NCI-H226 (cell line): ENCODE measurements at places on chromosomes 1 and 21.

DNA sequence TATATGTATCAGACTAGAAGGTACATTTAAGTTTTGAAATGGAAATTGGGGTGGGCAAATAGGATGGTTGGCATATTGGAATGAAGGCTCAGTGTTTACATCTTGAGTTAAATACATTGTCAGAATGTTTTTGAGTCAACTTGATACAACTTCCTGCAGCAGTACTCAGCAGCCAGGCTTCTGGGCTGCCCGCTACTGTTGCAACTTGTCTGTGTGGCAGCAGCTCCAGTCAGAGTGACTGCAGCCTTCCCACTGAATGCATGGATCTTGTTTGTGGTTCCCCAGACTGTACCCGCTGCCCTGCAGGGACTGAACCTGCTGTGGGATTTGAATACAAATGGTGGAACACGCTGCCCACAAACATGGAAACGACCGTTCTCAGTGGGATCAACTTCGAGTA lies 24.9 kb upstream of the SARS1 start:
- no peak for DNase-seq

- no peak for DNase-seq
These were observed 7.3 kb upstream of the S100A3 start for GRCh38 chr1:153556348-153556747.

GRCh38 chr21:34728479-34728878 lies 59.7 kb downstream of the CLIC6 start:
- DNase-seq, result no peak

GRCh38 chr1:185017338-185017737 lies 28.0 kb upstream of the RNF2 start:
- peak; percentile 84 for DNase-seq

DNA sequence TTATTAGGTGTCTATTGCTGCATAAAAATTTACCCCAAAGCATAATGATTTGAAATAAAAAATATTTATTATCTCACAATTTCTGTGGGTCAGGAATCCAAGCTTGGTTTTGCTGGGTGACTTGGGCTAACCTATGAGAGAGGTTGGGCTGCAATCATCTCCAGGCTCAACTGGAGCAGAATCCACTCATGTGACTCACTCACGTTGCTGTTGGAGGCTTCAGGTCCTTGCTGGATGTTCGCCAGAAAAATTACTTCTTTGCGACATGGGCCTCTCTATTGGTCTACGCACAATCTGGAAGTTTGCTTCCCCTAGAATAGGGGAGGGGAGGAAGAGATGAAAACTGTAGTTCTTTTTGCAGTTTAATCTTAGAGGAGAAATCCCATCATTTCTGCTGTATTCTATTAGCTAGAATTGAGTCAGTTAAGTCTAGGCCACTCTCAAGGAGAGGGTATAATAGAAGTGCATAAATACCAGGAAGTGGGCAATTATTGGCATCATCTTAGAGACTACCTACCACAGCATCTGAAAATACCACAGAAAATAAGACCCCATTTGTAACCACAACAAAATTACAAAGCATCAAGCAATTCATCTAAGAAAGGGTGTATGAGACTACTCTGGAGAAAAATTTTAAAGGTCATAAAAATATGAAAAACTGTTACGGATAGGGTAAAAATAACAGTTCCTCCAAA lies 5.7 kb upstream of the FASLG start:
- peak; percentile 55 for DNase-seq

GRCh38 chr1:228021355-228022030 lies 14.7 kb downstream of the WNT3A start:
- no peak for DNase-seq

- no peak for DNase-seq
These were observed 9.9 kb upstream of the NPHP4 start for GRCh38 chr1:6001992-6002576.

DNA sequence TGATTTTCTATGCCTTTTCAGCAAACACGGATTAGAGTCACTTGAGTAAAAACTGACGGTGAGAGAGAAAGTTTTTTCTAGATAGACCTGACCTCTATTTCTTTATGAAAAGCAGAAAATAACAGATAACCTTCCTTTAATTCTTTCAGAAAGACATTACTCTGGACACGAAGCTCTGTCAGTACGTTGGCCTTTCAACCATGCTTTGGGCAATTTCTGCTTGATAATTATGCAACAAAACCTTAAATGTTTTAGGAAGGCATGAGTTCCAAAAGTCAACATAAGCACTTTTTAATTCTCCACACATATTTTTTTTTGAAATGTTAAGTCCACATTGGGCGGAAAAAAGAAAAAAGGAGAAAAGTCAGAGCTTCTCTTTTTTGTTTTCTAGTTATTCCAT lies 137.8 kb downstream of the AKT3 start:
- DNase-seq, result no peak

GRCh38 chr1:233372218-233373120 lies 44.9 kb downstream of the MAP3K21 start:
- DNase-seq, result no peak

DNA sequence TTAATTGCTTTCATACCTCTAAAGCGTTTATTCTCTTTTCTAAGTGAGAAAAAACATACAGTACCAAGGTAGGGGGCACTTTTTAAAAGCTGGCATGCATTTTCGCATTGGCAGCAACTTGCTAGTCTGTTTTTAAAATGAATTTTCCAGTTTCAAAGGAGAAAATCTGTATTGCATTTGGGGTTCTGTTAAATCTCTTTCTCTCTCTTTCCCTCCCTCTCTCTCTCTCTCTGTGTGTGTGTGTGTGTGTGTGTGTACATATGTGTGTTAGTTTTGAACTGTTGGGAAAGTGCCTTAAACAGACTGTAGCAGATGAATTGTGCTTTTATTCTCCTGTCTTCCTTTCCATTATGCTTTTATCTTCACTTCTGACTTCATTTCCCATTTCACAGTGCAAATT lies 7.3 kb downstream of the NIBAN1 start:
- no peak for DNase-seq

- no peak for DNase-seq
These were observed 26.8 kb upstream of the ABCB10 start for GRCh38 chr1:229585338-229585737.

GRCh38 chr1:227065311-227065710 lies 125.2 kb downstream of the COQ8A start:
- DNase-seq, result no peak

- DNase-seq, result no peak
These were observed 76.0 kb upstream of the PTGFRN start for GRCh38 chr1:116833718-116834117.

DNA sequence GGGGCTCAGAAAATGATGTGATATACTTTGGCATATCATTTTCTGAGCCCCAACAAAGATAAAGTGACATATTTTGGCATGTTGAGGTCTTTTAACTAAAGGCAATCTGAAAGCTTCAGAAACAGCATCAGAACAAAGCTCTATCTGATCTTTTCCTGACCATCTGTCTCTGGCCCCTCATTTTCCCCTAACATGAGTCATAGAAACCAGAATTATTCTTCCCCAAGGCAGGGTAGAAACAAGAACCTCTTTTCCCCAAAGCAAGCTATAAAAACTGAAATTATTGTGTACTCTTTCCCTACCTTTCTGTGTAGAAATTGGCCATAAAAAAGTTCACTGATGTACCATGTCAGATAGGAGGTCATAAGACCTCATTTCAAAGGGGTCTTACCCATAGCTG lies 48.7 kb upstream of the PLA2G4A start:
- no peak for DNase-seq

DNA sequence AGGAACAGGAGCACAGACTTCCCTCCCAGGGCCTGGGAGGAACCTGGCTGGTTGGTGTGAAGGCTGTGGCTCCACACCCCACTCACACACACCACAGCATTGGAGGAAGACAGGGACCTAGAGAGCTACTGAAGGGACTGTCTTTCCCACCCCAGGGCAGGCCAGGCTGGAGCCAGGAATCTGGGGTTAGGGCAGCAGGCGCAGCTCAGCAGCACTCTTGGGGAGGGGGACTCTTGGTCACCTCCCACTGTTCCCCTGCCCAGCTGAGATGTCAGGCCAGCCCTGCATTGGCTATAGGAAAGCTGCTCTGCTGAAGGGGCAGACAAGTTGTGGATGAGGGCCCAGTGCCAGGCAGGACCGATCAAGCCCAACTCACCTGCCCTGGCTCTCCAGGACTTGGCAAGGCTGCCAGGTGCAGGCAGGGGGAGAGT lies 1.6 kb upstream of the PLEKHA6 start:
- DNase-seq, result peak; percentile 76

DNA sequence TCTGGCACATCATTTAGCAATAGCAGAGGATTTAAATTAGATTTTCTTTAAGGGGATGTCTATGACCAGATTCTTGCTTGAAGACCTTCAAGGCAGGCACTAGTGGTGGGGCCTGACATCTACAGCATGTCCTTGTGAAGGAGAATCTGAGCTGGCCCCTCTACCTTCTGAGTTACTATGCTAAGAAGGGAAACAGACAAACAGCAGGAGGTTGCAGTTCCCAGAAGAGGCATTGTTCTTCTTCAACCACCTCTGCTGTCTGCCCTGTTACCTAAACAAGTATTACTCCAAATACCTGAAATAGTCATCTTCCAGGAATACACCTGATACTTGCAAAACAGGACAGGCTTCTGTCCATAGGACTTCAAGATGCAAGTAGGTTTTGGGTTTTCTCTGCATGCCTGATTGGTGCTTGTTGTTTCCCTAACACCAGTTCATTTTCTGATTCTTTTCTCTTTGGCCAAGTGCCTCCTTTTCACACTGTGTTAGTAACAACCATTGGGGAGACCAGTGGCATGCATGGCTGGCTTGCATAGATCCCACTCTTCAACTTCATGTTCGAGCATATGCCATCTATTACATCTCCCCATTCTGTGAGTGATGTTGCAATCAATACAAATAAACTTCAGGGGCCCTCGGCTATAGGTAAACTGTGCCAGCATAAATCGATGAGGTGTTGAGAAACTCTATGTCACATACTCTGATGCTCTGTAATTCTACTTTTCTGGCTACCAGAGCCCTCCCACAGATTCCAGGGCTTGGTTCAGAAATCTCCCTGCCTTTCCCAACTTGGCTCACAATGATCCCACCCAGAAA lies 93.0 kb upstream of the DUSP10 start:
- DNase-seq, result no peak

DNA sequence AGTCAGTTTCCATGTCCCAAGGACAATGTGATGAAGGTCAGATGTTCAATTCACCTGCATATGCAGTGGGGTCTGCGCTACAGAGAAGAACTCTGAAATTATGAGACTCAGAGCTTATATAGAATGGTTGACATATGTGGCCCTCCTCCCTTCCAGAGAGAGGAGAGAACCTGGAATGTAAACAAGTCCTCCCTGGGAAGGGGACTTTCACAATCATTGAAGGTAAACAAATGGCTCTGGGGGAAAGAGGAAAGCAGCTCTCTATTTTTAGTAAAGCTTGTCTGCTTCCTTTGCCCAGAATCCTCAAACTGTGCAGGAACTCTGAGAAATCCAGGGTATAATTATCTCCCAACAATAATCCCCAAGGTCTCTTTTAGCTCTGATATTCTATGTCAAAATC lies 9.8 kb downstream of the OVGP1 start:
- no peak for DNase-seq

GRCh38 chr21:41610042-41610839 lies 102.3 kb upstream of the TMPRSS2 start:
- DNase-seq, result peak; percentile 8

DNA sequence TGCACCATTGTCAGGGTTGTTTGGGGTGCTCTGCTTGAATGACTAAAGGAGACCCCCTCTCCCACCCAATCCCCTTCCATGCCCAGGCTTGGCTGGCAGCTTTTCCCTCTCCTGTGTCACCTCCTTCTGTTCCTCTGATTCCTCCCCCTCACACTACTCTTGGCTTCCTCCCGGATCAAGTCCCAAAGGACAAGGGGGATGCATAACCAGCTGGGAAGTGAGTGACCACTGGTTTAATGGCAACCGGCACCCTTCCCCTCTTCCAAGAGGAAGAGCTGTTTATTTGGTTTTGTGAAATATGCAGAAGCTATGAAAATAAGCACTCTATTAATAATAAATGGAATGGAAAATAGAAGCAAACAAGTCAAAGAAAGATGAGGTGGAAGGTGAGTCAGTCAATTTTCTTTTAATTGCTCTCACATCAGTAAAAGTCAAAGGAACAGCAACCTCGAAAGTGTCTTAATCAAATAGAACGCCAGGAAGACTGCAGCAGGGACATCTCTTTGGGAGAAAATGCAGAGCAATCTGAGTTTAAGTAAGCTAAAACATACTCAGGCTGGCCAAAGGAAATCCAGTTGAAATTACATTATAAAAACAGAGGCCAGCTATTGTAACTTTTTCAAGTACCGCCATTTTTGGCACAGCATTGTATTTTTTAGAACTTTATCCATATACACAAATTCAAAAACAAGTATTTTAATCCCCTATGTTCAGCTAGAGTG lies 322.5 kb downstream of the SIPA1L2 start:
- DNase-seq, result no peak

DNA sequence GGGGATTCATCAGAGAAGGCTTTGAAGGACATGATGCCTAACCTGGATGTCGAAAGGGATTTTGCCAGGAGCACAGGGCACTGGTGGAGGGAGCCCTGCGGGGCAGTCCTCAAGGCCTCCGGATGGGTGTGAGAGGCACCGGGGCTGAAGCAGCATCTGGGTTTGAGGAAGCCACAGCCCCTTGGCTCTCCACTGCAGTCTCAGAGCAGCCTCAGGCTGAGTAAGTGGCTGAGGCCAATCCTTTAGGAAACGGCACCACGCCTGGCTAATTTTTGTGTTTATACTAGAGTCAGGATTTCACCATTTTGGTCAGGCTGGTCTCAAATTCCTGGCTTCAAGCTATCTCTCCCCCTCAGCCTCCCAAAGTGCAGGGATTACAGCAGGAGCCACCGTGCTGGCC lies 12.0 kb downstream of the ERVH48-1 start:
- DNase-seq, result no peak

GRCh38 chr1:2372551-2373490 lies 18.5 kb downstream of the MORN1 start:
- peak; percentile 80 for DNase-seq

GRCh38 chr1:100523038-100523652 lies 14.8 kb upstream of the GPR88 start:
- no peak for DNase-seq

GRCh38 chr1:230747890-230748800 lies 957 bp downstream of the CAPN9 start:
- DNase-seq, result no peak

- DNase-seq, result peak; percentile 36
These were observed 10.5 kb downstream of the MTX1 start for GRCh38 chr1:155218854-155219591.

- DNase-seq, result no peak
These were observed 187.1 kb downstream of the CDC42BPA start for GRCh38 chr1:227131193-227131592.

DNA sequence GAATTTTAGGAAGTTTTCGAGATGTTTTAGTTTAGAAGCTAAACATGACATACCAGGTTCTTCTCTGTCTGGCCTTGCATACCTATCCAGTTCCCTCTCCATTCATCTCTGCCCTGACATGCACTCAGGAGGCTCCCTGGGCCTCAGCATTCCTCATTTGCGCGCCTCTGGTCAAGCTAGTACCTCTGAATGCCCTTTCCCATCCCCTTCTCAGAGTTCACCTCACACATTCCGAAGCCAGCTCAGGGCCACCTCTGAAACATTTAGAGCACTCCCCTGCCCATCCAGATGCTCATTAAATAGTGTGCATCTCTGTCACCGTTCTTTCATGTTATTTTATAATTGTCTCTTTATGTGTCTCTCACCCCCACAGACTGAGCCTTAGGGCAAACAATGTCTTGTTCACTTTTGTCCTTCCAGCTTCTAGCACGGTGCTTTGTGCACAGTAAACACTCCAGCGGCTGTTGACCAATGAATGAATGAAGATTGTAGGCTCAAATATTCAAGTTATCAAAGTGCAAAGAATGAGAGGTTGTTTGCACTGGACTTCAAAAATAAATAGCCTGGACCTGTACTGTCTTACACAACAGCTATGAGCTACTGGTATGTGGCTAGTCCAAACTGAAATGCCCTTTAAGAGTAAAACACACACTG lies 1.2 kb upstream of the DHCR24 start:
- DNase-seq, result no peak
